ENCODE measurements at places on chromosomes 2 and 18.
A peak's percentile ranks its signal among the peaks of the same experiment; 100 is the strongest.

GRCh38 chr2:9097239-9097638 lies 93.8 kb upstream of the MBOAT2 start:
- no peak overlapping the region for H3K4me3 ChIP-seq
- H3K27ac ChIP-seq, result no peak overlapping the region
- peaks cover 36% of the 10 kb centered on the region for H3K4me1 ChIP-seq

DNA sequence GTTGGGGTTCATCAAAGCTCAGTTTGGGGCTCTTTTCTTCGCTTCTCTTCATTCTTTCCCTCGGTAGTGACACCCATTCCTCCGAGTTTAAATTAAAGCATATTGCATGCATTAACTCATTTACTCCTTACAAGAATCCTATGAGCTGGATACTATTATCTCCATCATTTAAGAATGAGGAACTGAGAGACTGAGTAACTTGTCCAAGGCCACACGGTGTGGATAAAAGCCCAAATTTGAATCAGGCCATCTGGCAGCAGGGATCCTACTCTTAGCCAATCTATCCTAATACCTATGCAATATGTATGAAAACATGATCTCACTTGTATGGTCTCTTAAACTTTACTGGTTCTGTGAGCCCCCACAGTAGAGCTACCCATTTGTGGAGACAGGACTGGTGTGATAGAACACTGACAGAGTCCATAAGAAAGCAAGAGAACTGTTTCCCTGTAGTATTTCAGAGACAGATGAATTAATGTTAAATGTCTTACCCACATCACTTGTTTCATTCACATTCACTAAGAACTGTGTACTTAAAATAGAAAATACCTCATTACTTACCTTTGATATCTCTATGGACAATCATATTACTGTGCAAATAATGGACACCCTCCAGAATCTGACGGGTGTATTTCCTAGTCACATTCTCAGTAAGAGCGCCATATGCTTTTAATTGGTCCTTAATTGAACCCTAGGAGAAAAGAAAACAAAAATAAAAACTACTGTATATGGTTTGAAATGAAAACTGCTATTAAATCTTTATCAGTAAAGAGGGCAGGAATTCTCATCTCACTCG lies 20.4 kb upstream of the ERCC3 start:
- no peaks in the 10 kb centered on the region for H3K4me1 ChIP-seq
- no peaks in the 10 kb centered on the region for H3K27me3 ChIP-seq
- H3K4me3 ChIP-seq, result no peak overlapping the region

GRCh38 chr2:68222287-68222686 lies 30.0 kb downstream of the PPP3R1 start:
- no peak for DNase-seq
- no peaks in the 10 kb centered on the region for H3K27me3 ChIP-seq
- no peak overlapping the region for H3K27ac ChIP-seq
- no peak overlapping the region for H3K4me3 ChIP-seq
- H3K4me1 ChIP-seq, result no peaks in the 10 kb centered on the region
- no peaks in the 10 kb centered on the region for H3K36me3 ChIP-seq

DNA sequence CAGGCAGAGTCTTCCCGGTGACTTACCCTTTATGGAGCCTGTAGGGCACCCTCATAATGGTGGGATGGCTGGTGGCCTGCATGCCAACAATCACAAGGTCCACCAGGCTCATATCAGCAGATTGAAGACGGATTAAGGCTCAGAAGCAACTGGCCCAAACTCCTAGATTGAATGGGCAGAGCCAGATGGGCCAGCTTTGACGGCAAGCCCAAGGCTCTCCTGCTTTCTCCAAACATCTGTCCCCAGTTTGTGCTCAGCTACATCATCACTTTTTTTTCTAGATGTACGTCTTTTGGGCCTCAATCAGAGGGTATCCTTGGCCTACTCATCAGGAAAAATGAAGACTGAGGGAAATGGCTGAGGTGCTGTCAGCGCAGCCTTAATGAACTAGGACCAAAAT lies 114.6 kb downstream of the VIT start:
- H3K4me1 ChIP-seq, result peaks cover 2% of the 10 kb centered on the region
- DNase-seq, result no peak

DNA sequence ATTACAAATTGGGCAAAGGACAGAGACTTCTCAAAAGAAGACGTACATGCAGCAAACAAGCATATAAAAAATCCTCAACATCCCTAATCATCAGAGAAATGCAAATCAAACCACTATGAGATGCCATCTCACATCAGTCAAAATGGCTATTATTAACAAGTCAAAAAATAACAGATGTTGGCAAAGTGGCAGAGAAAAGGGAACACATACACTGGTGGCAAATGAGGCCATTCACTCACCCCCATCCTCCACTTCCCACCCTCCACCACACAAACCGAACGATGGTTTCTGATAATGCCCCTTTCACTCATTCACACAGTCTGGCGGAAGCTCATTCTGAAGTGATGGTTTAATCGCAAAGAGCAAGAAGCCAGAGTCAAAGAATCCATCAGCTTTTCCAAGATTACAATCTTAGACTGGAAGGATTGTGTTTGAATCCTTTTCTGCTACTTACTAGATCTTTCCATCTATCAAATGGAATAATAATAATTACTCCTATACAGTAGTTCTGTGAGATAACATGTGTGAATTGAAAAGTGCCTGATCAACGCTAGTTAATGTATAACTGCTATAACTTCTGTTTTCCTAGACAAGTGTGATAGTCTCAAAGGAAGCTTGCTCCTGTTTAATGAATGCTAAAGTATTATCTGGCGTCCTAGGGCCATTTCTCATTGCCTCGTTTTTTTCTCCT lies 16.9 kb upstream of the CD28 start:
- no peak overlapping the region for H3K27ac ChIP-seq
- no peaks in the 10 kb centered on the region for H3K36me3 ChIP-seq
- H3K4me1 ChIP-seq, result peaks cover 5% of the 10 kb centered on the region

- H3K36me3 ChIP-seq, result no peaks in the 10 kb centered on the region
- no peak for DNase-seq
- H3K4me3 ChIP-seq, result no peak overlapping the region
- no peak overlapping the region for H3K27ac ChIP-seq
- H3K4me1 ChIP-seq, result no peaks in the 10 kb centered on the region
- H3K27me3 ChIP-seq, result no peaks in the 10 kb centered on the region
These were observed 11.4 kb upstream of the XPO1 start for GRCh38 chr2:61549546-61549945.

- no peaks in the 10 kb centered on the region for H3K36me3 ChIP-seq
- DNase-seq, result peak; percentile 75
- peaks cover 11% of the 10 kb centered on the region for H3K27me3 ChIP-seq
These were observed 108.8 kb upstream of the HAAO start for GRCh38 chr2:42901076-42901640.

DNA sequence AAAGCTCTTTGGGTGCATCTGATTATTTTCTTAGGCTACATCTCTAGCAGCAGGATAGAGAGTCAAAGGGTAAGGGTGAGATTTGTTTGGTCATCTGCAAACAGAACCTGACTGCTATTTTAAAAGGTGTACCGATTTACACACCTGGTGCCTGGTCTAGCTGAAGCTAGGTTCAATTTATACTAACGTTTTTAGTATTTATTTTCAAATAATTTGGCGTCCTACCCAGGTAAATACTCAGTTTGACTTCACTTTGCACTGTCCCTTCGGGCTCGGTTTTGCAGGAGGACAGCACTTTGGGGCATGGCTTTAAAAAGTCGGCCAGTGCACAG lies 683 bp downstream of the PTRHD1 start:
- H3K27ac ChIP-seq, result peak overlapping the region; percentile 93
- peaks cover 2% of the 10 kb centered on the region for H3K4me1 ChIP-seq
- H3K27me3 ChIP-seq, result no peaks in the 10 kb centered on the region
- H3K4me3 ChIP-seq, result peak overlapping the region; percentile 89
- peaks cover 18% of the 10 kb centered on the region for H3K36me3 ChIP-seq

DNA sequence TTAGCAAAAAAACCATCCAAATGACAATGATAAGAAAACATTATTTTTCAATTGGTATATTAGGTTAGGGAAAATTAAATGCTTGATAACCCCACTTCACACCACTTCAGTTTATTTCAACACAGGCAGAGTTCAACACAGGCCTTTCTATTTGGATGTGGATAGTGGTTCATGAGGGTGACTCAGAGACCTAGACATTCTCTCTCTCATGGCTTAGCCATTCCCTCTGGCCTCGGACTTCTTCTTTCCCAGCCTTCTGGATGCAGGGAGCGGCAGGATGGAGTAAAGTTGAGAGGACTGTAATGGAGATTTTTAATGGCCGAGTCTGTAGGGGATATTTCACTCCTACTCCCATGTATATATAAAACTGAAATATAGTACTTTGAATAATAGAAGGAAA lies 109.7 kb downstream of the CTNNA2 start:
- H3K4me1 ChIP-seq, result no peaks in the 10 kb centered on the region
- no peaks in the 10 kb centered on the region for H3K36me3 ChIP-seq
- H3K4me3 ChIP-seq, result no peak overlapping the region
- H3K27me3 ChIP-seq, result no peaks in the 10 kb centered on the region
- peak; percentile 19 for DNase-seq

DNA sequence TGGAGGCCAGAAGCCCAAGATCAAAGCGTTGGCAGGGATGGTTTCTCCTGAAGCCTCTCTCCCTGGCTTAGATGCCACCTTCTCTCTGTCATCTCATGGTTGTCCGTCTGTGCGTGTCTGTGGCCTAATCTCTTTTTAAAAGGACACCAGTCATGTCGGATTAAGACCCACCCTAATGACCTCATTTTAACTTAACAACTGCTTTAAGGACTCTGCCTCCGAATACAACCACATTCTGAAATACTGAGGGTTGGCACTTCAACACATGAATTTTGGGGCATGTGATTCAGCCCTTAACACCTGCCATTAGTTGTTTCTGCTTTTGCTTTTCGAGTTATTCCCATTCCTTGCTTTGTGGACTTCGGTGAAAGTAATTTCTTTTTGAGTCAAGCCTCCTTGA lies 97.8 kb upstream of the SMIM21 start:
- H3K4me3 ChIP-seq, result no peak overlapping the region
- no peak overlapping the region for H3K27ac ChIP-seq
- H3K36me3 ChIP-seq, result no peaks in the 10 kb centered on the region
- H3K4me1 ChIP-seq, result no peaks in the 10 kb centered on the region
- DNase-seq, result no peak

DNA sequence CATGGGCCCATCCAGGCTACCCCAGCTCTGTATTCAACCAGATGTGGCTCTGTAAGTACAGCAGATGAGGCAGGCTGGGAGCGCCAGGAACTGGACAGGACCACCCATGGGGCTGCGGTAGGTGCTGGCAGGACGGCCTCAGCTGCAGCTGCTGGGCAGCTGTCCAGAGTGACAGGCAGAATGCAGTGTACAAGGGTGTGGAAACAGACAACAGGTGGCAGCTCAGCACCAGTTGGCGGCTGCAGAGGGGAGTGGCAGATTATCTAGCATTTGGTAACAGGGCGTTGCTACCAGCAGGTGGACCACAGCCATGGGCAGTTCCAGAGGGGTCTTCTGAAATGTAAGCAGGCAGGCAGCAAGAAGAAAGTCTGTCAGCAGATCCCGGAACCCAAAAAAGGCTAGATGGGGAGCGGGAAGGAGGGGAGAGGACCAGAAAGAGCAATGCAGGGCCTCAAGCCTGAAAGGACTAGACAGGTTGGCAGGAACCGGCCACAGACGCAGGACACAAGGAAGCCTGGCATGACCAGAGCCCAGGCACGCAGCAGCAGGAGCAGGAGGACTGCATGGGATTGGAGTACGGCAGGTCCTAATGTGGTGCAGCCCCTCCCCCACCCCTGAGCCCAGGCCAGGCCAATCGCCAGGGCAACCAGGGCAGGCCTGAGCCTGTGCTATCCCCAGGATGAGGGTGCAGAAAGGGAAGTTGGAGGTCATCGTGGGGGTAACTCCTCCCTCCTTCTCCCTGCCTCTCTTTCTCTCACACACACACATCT lies 24.7 kb downstream of the PKDCC start:
- peaks cover 13% of the 10 kb centered on the region for H3K27me3 ChIP-seq
- H3K4me1 ChIP-seq, result peaks cover 7% of the 10 kb centered on the region
- H3K4me3 ChIP-seq, result no peak overlapping the region
- no peak overlapping the region for H3K27ac ChIP-seq
- no peaks in the 10 kb centered on the region for H3K36me3 ChIP-seq

DNA sequence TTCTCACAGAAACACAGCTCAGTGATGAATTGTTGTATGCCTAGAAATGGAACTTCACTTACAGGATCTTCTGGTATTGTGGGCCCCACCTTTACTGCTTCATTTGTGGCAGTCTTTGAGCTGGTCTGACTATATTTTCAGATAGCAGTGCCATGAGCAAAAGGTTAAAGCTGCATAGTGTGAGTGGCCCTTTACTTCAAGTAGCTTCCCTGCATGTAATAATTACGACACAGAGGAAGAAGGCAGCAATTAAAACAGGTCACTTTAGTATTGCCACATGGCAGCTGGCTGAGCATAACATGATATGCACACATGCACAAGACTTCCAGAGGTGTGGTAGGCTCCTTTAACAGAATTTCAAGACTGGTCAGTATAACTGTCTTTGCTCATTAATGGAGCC lies 426.3 kb upstream of the ZEB2 start:
- H3K36me3 ChIP-seq, result no peaks in the 10 kb centered on the region
- no peak overlapping the region for H3K4me3 ChIP-seq
- peak; percentile 15 for DNase-seq
- H3K27ac ChIP-seq, result no peak overlapping the region

GRCh38 chr2:191245046-191245868 lies at the start of gene MYO1B:
MYO1B (plus strand) TSS chr2:191245404; CDS start chr2:191276896, 31,492 bp downstream.
- peak; percentile 75 for DNase-seq
- peaks cover 7% of the 10 kb centered on the region for H3K4me1 ChIP-seq
- H3K27ac ChIP-seq, result peak within 1 kb of the TSS; percentile 82
- H3K36me3 ChIP-seq, result peaks cover 23% of the 10 kb centered on the region
- H3K27me3 ChIP-seq, result no peaks in the 10 kb centered on the region
- H3K4me3 ChIP-seq, result peak within 1 kb of the TSS; percentile 90

- H3K4me1 ChIP-seq, result no peaks in the 10 kb centered on the region
- peaks cover 3% of the 10 kb centered on the region for H3K27me3 ChIP-seq
- DNase-seq, result no peak
- H3K36me3 ChIP-seq, result no peaks in the 10 kb centered on the region
- H3K4me3 ChIP-seq, result no peak overlapping the region
These were observed 81.2 kb downstream of the INSIG2 start for GRCh38 chr2:118169359-118170005.

GRCh38 chr18:23377669-23378301 lies 75.3 kb upstream of the RIOK3 start:
- H3K36me3 ChIP-seq, result no peaks in the 10 kb centered on the region
- peak overlapping the region; percentile 76 for H3K27ac ChIP-seq
- DNase-seq, result peak; percentile 91
- H3K27me3 ChIP-seq, result no peaks in the 10 kb centered on the region
- H3K4me1 ChIP-seq, result peaks cover 9% of the 10 kb centered on the region

Measured in mesenchymal stem cell (in vitro differentiated cells and primary cell).